Adrenal gland (tissue), 19 donors: ENCODE measurements at places on chromosomes 7 and 10. TPM values are rescaled to one million over a fixed set of nuclear protein-coding genes. Genes with fewer than 3 reads are reported as not detected.

Gene SPDYE9
- total RNA-seq: not detected

Gene WDR86
- 1.5 TPM for total RNA-seq

Gene ACSM6
- total RNA-seq: not detected

Gene UTF1
- total RNA-seq: not detected

Gene PI4K2A
- total RNA-seq: 40.2 TPM

Gene CAMK2B
- total RNA-seq: not detected

Gene HDAC9
- total RNA-seq: 15.4 TPM

Gene MSMB
- not detected for total RNA-seq

Gene WNT8B
- total RNA-seq: not detected

Gene GIMAP8
- total RNA-seq: 18.3 TPM

DNA sequence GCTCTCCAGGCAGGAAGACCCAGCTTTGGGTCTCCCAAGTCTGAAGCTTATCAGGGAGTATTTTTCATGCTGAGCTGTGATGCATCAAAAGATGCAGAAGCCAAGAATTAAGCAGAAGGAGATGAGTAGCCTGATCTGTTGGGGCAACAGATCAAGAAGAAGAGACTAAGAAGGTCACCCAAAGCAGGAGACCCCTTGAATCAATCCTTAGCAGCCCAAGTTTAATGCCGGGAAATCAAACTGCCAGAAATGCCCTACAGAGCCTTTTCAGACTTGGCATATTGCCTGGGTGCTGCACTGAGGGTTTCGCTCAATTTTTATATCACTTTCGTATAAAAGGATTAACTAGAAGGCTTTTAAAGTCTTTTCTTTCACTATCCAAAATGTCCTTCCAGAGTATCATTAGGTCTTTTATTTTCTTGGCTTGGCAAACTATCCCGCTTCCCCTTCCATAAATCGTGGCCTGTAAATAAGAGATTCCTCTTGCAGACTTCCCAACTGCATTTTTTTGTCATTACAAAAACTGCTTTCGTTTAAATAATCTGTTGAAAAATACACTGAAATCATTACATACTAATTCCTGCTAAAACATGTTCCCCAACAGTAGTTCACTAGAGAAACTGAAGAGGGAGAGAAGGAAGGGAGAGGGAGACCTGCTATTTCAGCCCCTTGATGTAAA, 49.0 kb upstream of the STK17A start:
- H3K27me3 ChIP-seq: no peaks in the 10 kb centered on the region
- H3K4me1 ChIP-seq: no peaks in the 10 kb centered on the region
- no peak overlapping the region for H3K27ac ChIP-seq
- no peak overlapping the region for H3K4me3 ChIP-seq
- no peaks in the 10 kb centered on the region for H3K36me3 ChIP-seq

DNA sequence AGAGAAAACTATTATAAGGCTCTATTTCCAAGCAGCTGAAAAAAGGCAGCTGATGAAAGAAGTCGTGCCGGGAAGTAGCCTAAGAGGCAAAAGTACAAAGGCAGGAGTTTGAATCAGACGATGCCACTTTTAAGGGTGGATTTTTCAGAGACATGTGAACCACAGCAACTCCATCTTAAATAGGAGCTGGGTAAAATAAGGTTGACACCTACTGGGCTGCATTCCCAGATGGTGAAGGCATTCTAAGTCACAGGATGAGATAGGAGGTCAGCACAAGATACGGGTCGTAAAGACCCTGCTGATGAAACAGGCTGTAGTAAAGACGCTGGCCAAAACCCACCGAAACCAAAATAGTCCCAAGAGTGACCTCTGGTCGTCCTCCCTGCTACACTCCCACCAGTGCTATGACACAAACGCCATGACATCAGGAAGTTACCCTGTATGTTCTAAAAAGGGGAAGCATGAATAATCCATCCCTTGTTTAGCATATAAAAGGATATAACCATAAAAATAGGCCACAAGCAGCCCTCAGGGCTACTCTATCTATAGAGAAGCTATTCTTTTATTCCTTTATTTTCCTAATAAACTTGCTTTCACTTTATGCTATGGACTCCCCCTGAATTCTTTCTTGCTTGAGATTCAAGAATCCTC, 45.5 kb upstream of the PRSS1 start:
- H3K27ac ChIP-seq: no peak overlapping the region
- H3K4me3 ChIP-seq: no peak overlapping the region
- no peaks in the 10 kb centered on the region for H3K4me1 ChIP-seq
- no peak for DNase-seq
- no peaks in the 10 kb centered on the region for H3K36me3 ChIP-seq
- H3K27me3 ChIP-seq: no peaks in the 10 kb centered on the region

GRCh38 chr10:3828404-3829155, 43.6 kb upstream of the KLF6 start:
- H3K4me1 ChIP-seq: peaks cover 5% of the 10 kb centered on the region

DNA sequence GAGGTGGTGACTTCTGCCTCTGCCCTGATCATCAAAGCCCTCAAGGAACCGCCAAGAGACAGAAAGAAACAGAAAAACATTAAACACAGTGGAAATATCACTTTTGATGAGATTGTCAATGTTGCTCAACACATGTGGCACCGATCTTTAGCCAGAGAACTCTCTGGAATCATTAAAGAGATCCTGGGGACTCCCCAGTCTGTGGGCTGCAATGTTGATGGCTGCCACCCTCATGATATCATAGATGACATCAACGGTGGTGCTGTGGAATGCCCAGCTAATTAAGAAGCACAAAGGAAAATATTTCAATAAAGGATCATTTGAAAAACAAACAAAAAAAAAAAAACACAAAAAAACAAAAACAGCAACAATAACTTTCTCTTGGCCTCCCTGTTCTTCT, 59.5 kb upstream of the TOMM7 start:
- no peak overlapping the region for H3K27ac ChIP-seq
- DNase-seq: no peak
- no peaks in the 10 kb centered on the region for H3K27me3 ChIP-seq

GRCh38 chr10:29811751-29812427, 177.1 kb upstream of the SVIL start:
- DNase-seq: peak; percentile 82
- no peak overlapping the region for H3K4me3 ChIP-seq
- H3K27ac ChIP-seq: peak overlapping the region; percentile 80
- no peaks in the 10 kb centered on the region for H3K27me3 ChIP-seq
- no peaks in the 10 kb centered on the region for H3K36me3 ChIP-seq
- peaks cover 7% of the 10 kb centered on the region for H3K4me1 ChIP-seq

DNA sequence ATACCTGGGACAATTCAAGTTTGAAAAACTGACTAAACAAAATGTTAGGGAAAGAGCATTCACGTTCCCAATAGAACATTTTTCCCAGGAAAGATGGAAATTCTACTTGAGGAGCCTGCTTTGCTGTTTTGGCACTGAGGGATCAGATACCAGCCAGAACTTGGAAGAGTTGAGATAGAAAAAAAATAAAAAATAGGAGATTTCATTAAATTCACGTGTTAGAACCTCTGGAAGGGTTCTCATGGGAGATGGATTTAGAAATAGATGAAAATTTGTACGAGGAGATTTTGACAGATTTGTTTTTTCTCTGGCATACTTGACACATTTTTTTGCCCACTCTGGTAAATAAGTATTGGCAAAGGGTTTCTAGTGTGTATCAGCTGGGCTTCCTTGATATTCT, 63.7 kb downstream of the CELF2 start:
- H3K36me3 ChIP-seq: no peaks in the 10 kb centered on the region
- DNase-seq: no peak
- H3K4me1 ChIP-seq: no peaks in the 10 kb centered on the region
- H3K4me3 ChIP-seq: no peak overlapping the region
- H3K27ac ChIP-seq: no peak overlapping the region

GRCh38 chr7:8560501-8560900, 127.1 kb downstream of the NXPH1 start:
- no peak overlapping the region for H3K27ac ChIP-seq
- no peaks in the 10 kb centered on the region for H3K36me3 ChIP-seq
- DNase-seq: no peak
- H3K27me3 ChIP-seq: no peaks in the 10 kb centered on the region
- no peaks in the 10 kb centered on the region for H3K4me1 ChIP-seq

GRCh38 chr7:128687131-128687530, 15.0 kb downstream of the GARIN1A start:
- H3K27me3 ChIP-seq: no peaks in the 10 kb centered on the region
- no peak overlapping the region for H3K27ac ChIP-seq
- no peak overlapping the region for H3K4me3 ChIP-seq

GRCh38 chr7:54837761-54838160, 78.8 kb upstream of the SEC61G start:
- no peaks in the 10 kb centered on the region for H3K27me3 ChIP-seq
- no peak for DNase-seq
- no peaks in the 10 kb centered on the region for H3K36me3 ChIP-seq
- no peaks in the 10 kb centered on the region for H3K4me1 ChIP-seq
- H3K4me3 ChIP-seq: no peak overlapping the region

- no peak overlapping the region for H3K27ac ChIP-seq
- no peaks in the 10 kb centered on the region for H3K4me1 ChIP-seq
- H3K36me3 ChIP-seq: no peaks in the 10 kb centered on the region
- no peak for DNase-seq
Measured at GRCh38 chr10:117684046-117684610, 141.6 kb downstream of the EMX2 start.

GRCh38 chr7:110573862-110574528, 516.9 kb upstream of the LRRN3 start:
- H3K36me3 ChIP-seq: no peaks in the 10 kb centered on the region
- no peak overlapping the region for H3K27ac ChIP-seq
- no peak overlapping the region for H3K4me3 ChIP-seq
- H3K4me1 ChIP-seq: peaks cover 7% of the 10 kb centered on the region
- DNase-seq: no peak

DNA sequence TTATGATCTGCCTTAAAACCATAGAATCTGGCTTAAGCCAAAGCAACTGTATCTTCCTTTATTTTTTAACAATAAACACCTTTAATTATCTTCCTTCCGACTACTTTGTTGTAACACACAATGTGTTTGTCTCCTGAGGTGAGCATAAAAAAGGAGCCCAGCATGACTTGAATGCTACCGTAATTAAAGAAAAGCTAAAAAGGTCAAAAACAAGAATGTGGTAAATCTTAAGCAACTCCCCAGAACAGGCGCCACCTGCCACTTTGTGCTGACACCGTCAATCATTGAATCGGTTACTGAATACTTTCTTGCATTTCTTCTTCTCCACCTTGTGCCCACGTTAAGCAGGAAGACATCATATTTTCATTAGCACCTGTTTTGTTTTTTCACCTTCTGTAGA, 569.9 kb upstream of the C7orf33 start:
- no peak overlapping the region for H3K27ac ChIP-seq
- H3K27me3 ChIP-seq: no peaks in the 10 kb centered on the region
- H3K36me3 ChIP-seq: no peaks in the 10 kb centered on the region
- DNase-seq: no peak

DNA sequence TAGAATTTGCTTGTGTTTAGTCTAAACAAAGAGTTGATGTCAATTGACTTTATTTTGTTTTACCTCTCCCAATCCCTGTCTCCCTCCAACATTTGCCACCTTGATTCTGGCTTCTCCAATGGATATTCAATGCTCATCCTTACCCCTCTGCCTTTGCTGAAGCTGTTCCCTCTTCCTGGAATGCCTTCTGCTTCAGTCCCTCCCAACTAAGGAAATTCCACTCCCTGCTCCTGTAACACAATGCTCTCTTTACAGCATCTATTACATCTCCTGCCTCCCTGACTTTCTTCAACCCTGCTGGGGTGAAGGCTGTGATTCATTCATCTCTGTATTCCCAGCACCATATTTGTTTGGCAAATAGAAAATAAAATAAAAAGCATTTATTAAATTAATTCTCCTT, 34.5 kb upstream of the TAC1 start:
- DNase-seq: no peak
- no peaks in the 10 kb centered on the region for H3K36me3 ChIP-seq
- no peaks in the 10 kb centered on the region for H3K27me3 ChIP-seq
- no peak overlapping the region for H3K27ac ChIP-seq

- no peaks in the 10 kb centered on the region for H3K36me3 ChIP-seq
- H3K4me1 ChIP-seq: peaks cover 39% of the 10 kb centered on the region
- H3K27me3 ChIP-seq: no peaks in the 10 kb centered on the region
- H3K27ac ChIP-seq: peak overlapping the region; percentile 38
Measured at GRCh38 chr10:91603931-91604331, 28.9 kb downstream of the PPP1R3C start.

- H3K36me3 ChIP-seq: no peaks in the 10 kb centered on the region
- H3K4me1 ChIP-seq: peaks cover 24% of the 10 kb centered on the region
- peaks cover 6% of the 10 kb centered on the region for H3K27me3 ChIP-seq
- H3K27ac ChIP-seq: peak overlapping the region; percentile 1
- no peak overlapping the region for H3K4me3 ChIP-seq
Measured at GRCh38 chr7:150448789-150449147, 1.7 kb upstream of the GIMAP8 start.

DNA sequence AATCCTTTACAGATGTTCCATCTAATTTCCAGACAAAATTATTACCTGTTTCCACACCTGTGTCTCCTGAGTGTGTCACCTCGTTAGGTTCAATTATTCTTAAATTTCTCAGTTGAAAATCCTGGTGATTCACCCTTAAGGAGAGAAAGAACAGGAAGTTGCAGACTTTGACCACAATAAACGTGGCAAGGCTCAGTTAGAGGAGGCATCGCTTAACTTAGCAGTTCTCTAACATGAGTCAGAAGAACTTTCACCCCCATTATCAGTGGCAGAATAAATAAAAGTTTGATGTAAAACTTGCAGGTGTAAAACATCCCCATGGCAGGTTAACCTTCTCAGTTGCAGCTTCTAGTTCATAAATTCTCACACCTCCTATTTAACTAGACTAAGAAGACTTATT, 8.3 kb downstream of the XPNPEP1 start:
- DNase-seq: no peak
- H3K27ac ChIP-seq: no peak overlapping the region
- peaks cover 9% of the 10 kb centered on the region for H3K4me1 ChIP-seq
- no peaks in the 10 kb centered on the region for H3K27me3 ChIP-seq

GRCh38 chr10:101218351-101219138, 10.7 kb downstream of the LBX1 start:
- no peaks in the 10 kb centered on the region for H3K36me3 ChIP-seq
- H3K27me3 ChIP-seq: peaks cover 92% of the 10 kb centered on the region
- H3K4me3 ChIP-seq: no peak overlapping the region
- peaks cover 36% of the 10 kb centered on the region for H3K4me1 ChIP-seq
- no peak for DNase-seq

DNA sequence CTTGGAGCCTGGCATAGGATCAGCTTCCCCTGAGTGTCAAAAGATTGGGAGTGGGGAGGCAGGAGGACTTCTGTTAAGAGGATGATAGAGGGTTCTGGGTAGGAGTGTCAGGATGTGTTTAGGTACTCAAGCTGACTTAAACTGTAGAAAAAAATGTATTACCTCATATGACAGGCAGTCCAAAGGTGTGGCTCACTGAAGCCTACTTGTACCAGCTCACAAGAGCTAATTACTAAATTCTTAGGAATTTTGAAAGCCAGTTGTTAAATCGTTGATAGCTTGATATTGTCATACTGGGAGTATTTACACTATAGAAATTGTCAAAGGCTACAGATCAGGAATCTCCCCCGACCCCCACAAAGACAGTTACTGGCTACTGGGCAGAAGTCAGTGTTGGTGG, 32.1 kb downstream of the FAS start:
- H3K27ac ChIP-seq: no peak overlapping the region
- no peak for DNase-seq
- H3K27me3 ChIP-seq: no peaks in the 10 kb centered on the region

- no peaks in the 10 kb centered on the region for H3K36me3 ChIP-seq
- no peaks in the 10 kb centered on the region for H3K27me3 ChIP-seq
- no peak overlapping the region for H3K4me3 ChIP-seq
- DNase-seq: no peak
- H3K27ac ChIP-seq: no peak overlapping the region
Measured at GRCh38 chr7:51700593-51701215, 384.1 kb upstream of the COBL start.

GRCh38 chr10:128553755-128554154, 427.5 kb upstream of the MKI67 start:
- DNase-seq: no peak
- no peaks in the 10 kb centered on the region for H3K4me1 ChIP-seq
- H3K36me3 ChIP-seq: no peaks in the 10 kb centered on the region
- H3K27ac ChIP-seq: no peak overlapping the region
